Anterior cingulate cortex (tissue), 58 donors: ENCODE measurements at places on chromosomes 7 and 10.

DNA sequence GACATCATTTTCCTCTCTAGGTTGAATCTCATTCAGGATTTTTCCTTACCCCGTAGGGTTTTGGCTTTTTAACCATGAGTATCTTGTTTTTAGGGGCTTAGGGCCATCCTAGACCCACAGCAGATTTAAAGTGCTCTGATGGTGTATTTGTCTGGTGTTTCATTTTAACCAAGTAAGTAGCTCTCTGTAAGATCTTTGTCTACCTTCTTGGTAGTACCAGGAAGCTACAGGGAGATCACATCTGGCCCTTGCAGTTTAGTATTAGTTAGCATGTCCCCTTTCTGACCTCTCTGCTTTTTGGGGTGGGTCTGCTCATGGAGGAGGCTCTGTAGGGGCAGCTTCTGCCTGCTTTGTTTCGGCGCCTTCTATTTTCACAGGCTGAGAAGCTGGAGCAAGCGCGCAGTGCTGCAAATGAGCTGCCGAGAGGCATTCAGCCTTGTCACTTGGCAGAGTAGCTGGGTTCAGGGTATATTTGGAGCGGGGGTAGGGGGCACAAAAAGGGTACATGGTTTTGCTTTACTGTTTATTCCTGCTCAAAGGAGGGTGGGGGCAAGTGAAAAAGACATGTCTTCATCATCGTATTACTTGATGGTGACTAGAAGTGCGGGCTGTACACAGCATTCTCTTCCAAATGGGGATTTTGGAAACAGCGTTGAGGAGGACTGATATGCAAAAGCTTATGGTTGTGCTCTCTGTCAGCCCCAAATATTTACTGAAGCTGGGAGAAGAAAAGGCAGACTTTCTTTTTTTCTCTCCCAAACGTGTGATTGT is 146.3 kb downstream of the CELF2 start:
- DNase-seq = peak; percentile 31

GRCh38 chr10:109831846-109832245 is 91.5 kb downstream of the XPNPEP1 start:
- no peak for DNase-seq

DNA sequence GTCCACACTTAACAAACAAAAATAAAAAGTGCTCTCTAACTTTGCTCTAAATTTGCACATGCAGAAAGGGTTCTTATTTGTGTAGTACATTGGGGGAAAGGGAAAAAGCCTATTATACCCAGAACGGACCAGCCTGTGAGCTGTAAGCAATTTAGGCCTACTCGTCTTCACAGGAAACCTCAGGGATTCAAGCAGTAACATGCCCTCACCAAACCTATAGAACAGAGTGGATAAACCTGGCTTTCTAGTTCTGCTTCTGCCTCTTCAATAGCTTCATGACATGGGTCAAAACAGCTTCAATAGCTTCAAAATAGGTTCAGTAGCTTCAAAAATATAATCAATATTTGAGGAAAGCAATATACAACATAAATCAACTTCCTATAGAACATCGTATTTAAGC is 163.7 kb downstream of the ARL4A start:
- DNase-seq = no peak

- DNase-seq = no peak
Measured at GRCh38 chr7:158263110-158263963, 324.3 kb downstream of the PTPRN2 start.

DNA sequence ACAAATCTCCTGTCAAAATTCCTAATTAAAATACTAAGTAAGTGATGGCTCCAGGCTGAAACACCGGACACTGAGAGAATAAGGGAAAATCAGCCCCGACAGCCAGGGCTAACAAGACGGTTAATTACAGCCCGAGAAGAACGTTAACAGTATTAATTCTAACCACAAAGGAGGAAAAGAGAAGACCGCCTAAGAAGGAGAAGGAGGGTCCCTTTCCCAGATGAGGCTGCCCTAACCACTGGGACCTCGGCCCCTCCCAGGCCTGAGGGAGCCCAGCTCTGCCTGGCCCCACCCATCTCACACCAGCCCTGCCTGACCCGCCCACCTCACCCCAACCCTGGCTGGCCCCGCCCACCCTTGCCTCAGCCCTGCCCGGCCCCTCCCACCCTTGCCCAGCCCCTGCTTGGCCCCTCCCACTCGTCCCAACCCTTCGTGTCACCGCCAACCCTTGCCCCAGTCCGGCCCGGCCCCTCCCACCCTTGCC is 51.3 kb downstream of the PWWP2B start:
- no peak for DNase-seq
